ENCODE measurements at places on chromosomes 6 and 20.

GRCh38 chr20:48885237-48885636 lies 36.3 kb upstream of the ARFGEF2 start:
- DNase-seq = no peak

- no peak for DNase-seq
These were observed 603.4 kb upstream of the JAG1 start for GRCh38 chr20:11277170-11277569.

DNA sequence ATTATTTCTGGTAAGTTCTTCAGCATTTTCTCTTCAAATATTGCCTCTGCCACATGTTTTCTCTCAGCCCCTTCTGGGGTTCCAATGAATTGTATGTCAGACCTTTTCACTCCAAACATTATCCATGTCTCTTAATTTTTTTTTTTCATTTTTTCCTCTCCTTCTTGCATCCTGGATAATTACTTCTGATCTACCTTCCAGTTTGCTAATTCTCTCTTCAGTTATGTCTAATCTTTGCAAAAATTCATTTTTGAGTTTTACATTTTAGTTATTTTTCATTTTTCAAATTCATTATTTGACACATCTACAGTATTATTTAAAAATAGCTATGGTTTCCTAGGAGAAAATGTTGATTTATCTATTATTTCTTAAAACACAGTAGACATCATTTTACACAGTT lies 271.7 kb downstream of the TFAP2B start:
- DNase-seq = no peak

DNA sequence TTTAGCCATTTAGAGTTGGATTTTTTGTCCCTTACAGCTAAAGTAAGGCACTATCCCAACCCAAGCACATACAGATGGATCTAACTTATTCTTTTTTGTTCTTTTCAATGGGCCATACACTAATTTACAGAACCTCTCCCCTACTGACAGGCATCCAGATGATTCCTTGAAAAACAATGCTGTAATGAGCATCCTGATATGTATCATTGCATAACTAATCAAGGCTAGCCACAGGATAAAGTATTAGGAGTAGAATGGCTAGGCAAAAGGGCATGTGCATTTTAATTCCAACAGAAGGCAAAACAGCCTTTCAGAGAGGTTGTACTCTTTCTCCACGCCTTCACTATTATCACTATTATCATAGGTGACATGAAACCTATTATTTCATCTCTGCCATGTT lies 54.1 kb downstream of the ELOVL5 start:
- no peak for DNase-seq

GRCh38 chr6:28741363-28741762 lies 182.4 kb downstream of the TRIM27 start:
- DNase-seq = no peak

DNA sequence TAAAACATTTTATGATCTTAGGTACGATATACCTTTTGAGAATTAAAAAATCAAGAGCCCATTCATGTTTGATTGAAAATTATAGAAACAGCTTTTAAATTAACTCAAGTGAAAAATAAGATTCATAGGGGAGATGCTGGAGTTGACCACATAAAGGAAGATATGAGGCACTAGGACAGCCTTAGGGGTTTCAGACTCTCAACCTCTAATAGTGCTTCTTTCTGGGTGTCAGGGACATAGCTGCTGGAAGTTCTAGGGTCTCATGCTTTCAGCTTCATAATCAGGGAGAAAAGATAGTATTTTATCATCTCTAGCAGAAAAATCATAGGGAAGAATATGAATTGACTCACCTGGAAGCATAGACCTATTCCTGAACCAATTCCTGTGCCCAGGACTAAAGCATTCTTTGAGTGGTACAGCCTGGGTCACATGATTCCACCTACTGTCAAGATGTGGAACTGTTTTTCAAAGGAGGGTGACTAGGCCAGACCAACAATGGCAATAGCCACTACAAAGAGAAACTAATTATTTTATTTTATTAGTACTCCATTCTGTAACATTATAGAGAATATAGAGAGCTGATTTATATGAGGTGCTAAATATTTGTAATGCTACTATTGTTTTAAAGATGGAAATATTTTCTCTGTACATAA lies 27.8 kb upstream of the CENPW start:
- no peak for DNase-seq

- DNase-seq = no peak
These were observed 40.4 kb upstream of the DUSP22 start for GRCh38 chr6:251920-252319.

GRCh38 chr20:32160341-32160740 lies 47.2 kb downstream of the PLAGL2 start:
- no peak for DNase-seq

DNA sequence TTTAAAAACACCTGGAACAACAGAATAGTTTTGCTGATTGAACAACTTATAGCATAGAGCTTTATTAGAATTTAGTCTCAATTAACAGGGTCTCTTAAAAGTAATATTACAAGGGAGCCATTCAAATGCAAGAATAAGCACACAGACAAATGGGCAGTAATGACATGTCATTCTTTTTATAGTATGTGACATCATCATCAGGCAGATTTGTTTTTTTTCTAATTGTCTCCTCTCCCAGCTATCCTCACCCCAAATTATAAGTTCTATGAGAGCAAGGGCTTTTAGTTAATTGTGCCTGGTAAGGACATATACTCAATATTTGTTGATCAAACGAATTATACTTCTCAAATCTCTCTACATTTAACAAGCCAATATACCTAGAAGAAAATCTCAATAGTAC lies 11.0 kb downstream of the PGM3 start:
- no peak for DNase-seq

GRCh38 chr6:82902290-82902689 lies 163.4 kb downstream of the UBE3D start:
- no peak for DNase-seq

Data from stimulated activated CD4-positive, alpha-beta T cell treated with anti-CD3 and anti-CD28 coated beads, Interleukin-1b, Interleukin-23, amount 100 ng/mL, for 24 hours (primary cell).